ENCODE measurements at places on chromosomes 2 and 18.

- no peak for DNase-seq
Observed at GRCh38 chr18:70523792-70524182, 234.9 kb downstream of the SOCS6 start.

- no peak for DNase-seq
Observed at GRCh38 chr18:50518787-50519546, 40.9 kb upstream of the MAPK4 start.

DNA sequence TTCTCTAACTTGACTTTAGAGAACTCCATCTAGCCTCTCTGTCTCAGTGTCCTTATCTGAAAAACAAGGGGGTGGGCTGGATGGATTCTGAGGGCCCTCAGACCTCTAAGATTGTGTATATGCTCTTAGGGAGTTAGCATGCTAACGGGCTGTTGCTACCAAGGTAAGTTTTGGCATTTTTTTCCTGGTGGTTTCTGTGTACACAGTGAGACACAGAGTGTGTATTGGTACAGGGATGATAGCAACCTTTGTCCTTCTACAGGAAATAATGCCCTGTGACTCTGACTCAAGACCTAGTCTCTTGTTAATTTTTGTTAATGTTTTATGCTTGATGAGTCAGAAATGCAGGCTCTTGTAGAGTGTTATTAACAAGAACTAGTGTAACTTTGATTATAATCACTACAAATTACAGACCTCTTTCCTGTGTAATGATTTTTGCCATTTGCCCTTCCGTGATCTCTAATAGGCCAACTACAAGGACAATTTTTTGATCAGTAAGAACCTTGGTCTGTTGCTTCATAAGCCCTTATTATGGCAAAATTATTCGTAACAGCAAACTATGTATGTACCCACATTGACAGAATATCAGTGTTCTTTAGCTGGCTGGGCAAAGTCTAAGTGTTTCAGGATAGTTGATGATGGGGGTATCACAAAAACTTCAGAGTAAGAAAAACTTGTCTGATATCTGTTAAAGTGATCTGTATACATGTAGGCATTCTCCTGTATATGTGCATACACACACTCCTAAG is 89.7 kb downstream of the SPTBN1 start:
- DNase-seq: no peak

DNA sequence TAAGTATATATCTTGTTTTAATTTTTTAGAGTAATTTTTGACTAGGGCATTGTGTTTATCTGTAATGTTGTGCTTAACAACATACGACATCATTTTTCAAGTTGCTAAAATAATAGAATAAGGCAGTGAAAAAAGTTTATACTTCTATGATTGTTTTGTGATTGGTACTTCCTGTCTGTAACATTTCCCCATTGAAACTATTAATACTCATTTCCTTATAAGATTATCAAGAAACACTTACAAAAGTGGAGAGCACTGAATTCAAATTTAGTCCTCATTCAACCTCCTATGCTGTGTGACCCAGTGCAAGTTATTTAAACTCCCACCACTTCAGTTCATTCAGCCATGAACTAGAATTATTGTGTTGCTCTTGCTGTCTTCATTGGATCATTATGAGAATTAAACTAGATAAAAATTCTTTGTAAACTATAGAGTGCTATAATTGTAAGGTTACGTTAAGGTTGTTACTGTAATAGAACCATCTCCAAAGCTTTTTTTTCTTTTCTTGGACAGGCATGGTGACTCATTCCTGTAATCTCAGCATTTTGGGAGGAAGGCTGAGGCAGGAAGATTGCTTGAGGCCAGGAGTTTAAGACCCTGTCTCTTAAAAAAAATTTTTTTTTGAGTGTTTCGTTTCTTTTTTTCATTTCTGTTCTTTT is 2.8 kb downstream of the ETAA1 start:
- no peak for DNase-seq

GRCh38 chr2:225010804-225011203 is 31.5 kb downstream of the DOCK10 start:
- DNase-seq: no peak

GRCh38 chr2:109516445-109517117 is 97.2 kb downstream of the SEPTIN10 start:
- no peak for DNase-seq

DNA sequence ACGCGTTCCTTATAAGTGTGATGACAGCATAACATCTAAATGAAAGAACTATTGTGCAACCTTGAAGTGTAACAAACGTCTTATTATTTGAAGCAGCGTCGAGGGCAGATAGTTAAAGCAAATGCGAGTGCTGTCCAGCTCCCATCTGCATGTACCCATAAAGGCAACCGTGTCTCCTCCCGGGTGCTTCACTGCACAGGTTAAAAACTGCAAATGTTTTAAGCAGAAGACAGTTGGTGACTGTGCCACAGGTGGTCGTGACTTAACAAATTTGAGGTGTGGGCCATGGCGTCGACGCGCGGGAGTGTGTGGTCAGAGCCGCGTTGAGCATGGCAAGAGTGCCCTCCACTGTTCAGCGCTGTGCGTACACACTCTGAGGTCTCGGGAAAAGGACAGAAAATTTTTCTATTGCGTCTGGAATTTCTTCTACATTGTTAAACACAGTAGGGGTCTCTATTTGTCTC is 6.4 kb downstream of the SALL3 start:
- DNase-seq: no peak

- DNase-seq: no peak
Observed at GRCh38 chr18:78741381-78742217, 238.0 kb upstream of the SALL3 start.

DNA sequence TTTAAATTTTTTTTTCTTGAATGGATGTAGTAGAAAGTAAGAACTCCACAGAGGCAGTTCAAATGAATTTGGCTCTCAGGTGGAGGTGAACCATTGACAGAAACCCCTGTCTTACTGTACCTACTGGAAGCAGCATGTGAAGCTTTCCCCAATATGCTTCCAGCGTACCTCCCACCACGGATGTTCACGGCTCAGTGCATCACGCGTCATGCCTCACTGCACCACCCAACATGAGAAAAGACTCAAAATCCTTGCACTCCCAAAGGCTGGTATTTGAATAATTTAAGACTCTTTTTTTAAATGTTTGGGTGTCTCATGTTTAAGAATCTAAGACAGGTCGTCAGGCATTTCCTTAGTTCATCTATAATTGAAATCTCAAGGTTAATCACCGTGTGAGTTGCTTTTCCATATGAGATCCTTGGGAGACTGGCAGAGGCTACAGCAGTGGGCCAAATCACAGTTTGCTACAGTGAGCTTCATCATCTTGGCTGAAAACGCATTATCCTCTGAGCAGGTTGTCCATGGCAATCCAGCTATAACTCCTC is 846.4 kb downstream of the DCDC2C start:
- no peak for DNase-seq

- no peak for DNase-seq
Observed at GRCh38 chr2:216119146-216119545, 10.0 kb downstream of the XRCC5 start.

- no peak for DNase-seq
Observed at GRCh38 chr2:1619556-1619955, 124.8 kb downstream of the PXDN start.

DNA sequence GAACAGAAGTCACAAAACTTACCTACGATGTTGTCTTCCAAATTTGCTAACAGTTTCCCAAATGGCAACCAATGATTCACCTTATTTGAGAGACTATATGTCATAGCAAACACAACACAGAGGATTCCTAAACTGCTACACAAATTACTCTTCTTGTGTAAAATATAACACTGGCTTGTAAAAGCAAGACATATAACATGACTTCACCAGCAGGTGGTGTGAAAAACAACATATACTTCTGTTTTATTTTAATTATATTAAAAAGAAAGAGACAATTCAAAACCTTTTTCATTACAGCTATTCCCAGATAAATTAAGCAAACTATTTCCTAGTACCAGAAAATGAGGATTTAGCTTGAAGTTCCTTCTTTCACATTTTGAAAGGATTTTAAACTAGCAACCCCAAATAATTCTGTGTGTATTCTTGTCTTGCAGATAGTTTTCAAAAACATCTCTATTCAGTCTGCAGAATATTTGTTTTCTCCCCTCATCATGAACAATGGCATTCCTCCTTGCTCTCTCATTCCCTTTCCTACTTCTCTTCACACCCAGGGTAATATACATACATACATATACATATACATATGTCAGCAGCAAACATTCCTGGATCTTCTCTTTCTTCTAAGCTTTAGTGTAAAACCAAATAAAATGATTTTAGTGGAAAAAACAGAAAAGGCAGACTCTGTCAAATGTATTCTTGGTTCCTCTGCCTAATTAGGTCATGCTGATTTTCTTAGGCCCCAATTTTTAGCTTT is 62.1 kb downstream of the SCN3A start:
- DNase-seq: no peak

- no peak for DNase-seq
Observed at GRCh38 chr2:105581555-105581944, 163.2 kb upstream of the NCK2 start.

DNA sequence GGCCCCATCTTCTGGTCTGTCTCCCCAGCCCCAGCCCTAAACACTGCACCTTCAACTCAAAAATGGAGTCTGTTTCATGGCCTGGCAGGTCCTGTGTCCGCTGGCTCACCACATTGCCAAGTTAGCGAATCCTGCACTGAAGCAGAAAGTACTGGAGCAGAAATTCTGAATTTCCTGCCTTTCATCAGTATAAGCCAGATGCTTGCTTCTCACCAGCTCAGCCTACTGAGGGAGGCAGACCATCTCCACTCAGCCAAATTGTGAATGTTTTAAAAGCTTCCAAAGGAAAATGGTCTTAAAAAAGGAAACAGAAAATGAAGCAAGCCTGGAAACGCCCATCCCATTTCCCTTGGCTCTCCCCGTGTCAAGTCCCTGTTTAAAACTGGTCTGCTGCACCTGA is 157.8 kb downstream of the C1D start:
- DNase-seq: no peak

DNA sequence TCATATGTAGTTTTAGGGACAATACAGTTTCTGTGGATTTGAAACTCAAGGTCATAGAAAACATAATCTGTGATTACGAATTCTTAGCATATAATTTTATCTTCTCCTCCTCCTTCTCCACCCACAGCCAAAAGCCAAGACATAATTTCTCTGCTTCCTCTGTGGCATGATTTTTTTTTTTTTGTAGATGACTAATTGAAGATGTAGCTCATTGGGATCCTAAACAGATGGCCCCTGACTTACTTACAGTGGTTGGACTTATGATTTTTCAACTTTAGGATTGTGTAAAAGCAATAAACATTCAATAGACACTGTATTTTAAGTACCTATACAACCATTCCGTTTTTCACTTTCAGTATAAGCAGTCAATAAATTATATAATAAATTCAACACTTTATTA is 42.3 kb downstream of the FSIP2 start:
- no peak for DNase-seq

DNA sequence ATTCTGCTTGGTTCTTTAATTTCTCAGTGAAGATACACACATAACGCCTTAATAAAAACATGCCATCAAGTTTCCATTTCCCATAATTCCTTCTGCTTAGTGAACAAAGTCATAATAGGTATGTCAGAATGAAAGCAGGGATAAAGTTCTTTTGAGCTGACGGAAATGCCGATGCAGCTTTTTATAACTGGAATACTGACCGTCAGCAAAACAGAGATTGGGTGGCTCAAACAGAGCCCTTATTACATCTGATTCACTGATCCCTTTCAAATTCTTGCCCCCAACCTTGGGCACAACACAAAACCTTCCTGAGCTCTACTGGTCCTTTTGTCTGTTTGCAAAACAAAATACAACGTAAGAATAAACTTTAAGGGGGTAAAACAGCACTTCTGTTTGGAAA is 140.4 kb downstream of the CDH2 start:
- DNase-seq: no peak

DNA sequence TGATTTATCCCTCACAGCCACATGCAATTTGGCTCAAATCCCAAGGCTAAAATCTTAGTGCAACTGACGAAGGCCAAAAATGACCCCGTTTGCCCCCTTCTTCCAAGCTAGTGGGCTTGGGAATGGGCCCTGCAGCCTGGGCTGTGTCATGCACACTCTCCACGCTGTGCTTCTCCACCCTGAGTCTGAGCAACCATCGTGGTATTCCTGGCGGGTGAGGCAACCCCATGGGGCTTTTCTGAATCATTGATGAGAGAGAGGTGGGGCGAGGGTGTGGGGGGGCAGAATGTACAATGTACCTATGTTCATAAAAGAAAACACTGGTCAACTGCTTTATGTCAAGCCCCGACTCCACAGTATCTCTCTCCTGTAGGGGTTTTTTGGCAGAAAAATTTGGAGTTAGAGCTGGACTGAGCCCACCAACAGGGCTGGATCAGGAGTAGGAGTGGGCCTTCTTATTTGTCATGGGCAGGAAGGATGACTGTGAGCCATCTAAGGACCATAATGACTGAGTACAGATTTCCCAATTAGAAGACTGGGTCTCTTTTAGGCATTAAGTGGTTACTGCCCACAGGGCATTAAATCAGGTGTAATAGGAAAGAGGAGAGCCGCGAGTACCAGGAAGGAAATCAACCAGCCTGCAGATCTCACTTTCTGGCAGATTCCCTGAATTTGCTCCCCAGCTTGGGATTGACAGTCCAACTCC is 8.9 kb downstream of the SULT1C2 start:
- no peak for DNase-seq

- no peak for DNase-seq
Observed at GRCh38 chr18:64712035-64712434, 563.1 kb upstream of the LINC00305 start.

- no peak for DNase-seq
Observed at GRCh38 chr18:49378458-49378857, 82.0 kb downstream of the DYM start.

- no peak for DNase-seq
Observed at GRCh38 chr2:60891180-60891579, 9.8 kb downstream of the REL start.

GRCh38 chr2:182300608-182301007 is 126.2 kb downstream of the PDE1A start:
- DNase-seq: no peak

- DNase-seq: no peak
Observed at GRCh38 chr2:12897181-12897580, 180.4 kb downstream of the TRIB2 start.

- DNase-seq: no peak
Observed at GRCh38 chr18:267380-267687, 513 bp downstream of the THOC1 start.

GRCh38 chr2:64595397-64596176 is 58.1 kb downstream of the SERTAD2 start:
- no peak for DNase-seq

GRCh38 chr2:18987592-18988073 is 370.8 kb downstream of the OSR1 start:
- no peak for DNase-seq

- no peak for DNase-seq
Observed at GRCh38 chr2:167368371-167368770, 480.1 kb downstream of the XIRP2 start.

DNA sequence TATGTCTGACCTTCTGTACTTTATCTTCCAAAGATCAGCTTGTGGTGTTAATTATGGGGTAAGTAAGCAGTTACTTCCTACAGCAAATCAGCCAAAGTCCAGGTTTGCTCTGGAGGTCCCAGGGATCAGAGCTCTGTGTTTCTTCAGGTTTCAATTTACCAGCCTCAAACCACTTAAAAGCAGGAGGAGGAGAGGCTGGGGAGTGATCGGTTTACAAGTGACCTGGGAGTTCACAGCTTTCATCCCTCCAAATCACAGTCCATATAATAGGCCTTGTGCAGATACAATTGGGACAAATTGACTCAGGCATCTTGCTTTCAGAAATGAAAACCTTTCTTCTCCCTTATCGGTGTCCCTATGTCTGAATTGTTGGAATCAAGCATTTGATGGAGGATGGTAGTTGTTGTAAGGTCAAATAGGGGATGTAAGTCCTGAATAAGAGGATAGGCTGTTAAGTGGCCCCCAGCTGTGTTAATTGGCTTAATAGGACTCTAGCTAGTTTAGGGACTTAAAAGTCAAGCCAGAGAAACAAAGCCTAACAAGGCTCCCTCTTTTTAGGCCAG is 188.0 kb upstream of the NT5C1B start:
- DNase-seq: no peak

GRCh38 chr18:24632158-24632988 is 171.9 kb downstream of the HRH4 start:
- no peak for DNase-seq
